Hair follicle dermal papilla cell (primary cell): ENCODE measurements at places on chromosomes 3 and 15. TPM values are rescaled to one million over a fixed set of nuclear protein-coding genes. Genes with fewer than 3 reads are reported as not detected.

The DUOX1 gene
- total RNA-seq = 0.85 and 1.5 TPM in 2 replicates

The B3GALNT1 gene
- total RNA-seq = 16.8 and 20.3 TPM in 2 replicates

The RHOV gene
- total RNA-seq = 0.16 and 0.24 TPM in 2 replicates

The KLHL40 gene
- total RNA-seq = not detected in 2 replicates

The TSPAN3 gene
- 186 and 255 TPM in 2 replicates for total RNA-seq

The MORF4L1 gene
- total RNA-seq = 341 and 367 TPM in 2 replicates
